ENCODE measurements at places on chromosomes 2 and 18.

GRCh38 chr2:158128168-158128973 lies 26.7 kb downstream of the UPP2 start:
- no peak for DNase-seq

- no peak for DNase-seq
Observed at GRCh38 chr2:20541294-20541640, 94.4 kb downstream of the RHOB start.

GRCh38 chr2:106076941-106077340 lies 117.2 kb downstream of the UXS1 start:
- no peak for DNase-seq

- DNase-seq, result no peak
Observed at GRCh38 chr2:45045706-45046105, 36.5 kb upstream of the SIX2 start.

GRCh38 chr2:23427976-23428375 lies 43.0 kb downstream of the KLHL29 start:
- no peak for DNase-seq

Measured in A673 (cell line).